Stimulated activated CD4-positive, alpha-beta T cell treated with anti-CD3 and anti-CD28 coated beads, Interleukin-15, amount 100 ng/mL, for 48 hours (primary cell): ENCODE measurements at places on chromosomes 1 and 21.

- DNase-seq = no peak
Observed at GRCh38 chr1:212257157-212257556, 28.1 kb upstream of the PPP2R5A start.

GRCh38 chr1:53787655-53788054 is 48.7 kb upstream of the GLIS1 start:
- DNase-seq = no peak

- no peak for DNase-seq
Observed at GRCh38 chr1:175678471-175678870, 64.9 kb downstream of the TNR start.

GRCh38 chr1:165888552-165888920 is 61.1 kb downstream of the UCK2 start:
- DNase-seq = no peak

- no peak for DNase-seq
Observed at GRCh38 chr1:161836018-161836417, 69.9 kb downstream of the ATF6 start.
